ENCODE measurements at places on chromosomes 6 and 20. TPM values are rescaled to one million over a fixed set of nuclear protein-coding genes. Genes with fewer than 3 reads are reported as not detected.

DNA sequence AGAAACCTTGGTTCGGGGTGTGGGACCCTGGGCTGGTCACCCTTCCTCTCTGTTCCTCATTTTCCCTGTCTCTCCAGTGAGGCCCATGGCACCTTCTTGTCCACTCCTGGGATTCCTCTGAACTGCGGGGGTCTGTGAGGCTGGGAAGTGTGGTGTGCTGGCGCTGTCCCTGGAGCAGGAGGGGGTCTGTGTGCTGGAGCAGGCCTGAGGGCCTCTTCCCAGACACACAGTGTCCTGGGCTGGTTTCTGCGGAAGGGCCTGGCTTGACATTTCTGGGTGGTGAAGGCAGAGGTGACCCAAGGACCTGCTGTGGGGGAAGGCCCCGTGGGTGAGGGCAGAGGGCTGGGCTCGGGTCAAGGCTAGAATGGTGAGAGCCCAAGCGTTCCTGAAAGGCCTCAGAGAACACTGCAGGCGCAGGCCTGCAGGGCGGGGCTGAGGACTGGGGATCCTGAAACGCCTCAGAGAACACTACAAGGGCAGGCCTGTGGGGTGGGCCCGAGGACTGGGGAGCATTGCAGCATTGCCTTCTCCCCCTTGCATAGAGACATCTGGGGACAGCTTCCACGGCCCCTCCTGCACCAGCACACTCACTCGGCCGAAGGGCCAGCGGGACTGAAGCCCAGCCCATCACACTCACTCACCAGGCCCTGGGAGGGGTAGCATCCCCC, 10.6 kb upstream of the BAK1 start:
- DNase-seq: no peak

DNA sequence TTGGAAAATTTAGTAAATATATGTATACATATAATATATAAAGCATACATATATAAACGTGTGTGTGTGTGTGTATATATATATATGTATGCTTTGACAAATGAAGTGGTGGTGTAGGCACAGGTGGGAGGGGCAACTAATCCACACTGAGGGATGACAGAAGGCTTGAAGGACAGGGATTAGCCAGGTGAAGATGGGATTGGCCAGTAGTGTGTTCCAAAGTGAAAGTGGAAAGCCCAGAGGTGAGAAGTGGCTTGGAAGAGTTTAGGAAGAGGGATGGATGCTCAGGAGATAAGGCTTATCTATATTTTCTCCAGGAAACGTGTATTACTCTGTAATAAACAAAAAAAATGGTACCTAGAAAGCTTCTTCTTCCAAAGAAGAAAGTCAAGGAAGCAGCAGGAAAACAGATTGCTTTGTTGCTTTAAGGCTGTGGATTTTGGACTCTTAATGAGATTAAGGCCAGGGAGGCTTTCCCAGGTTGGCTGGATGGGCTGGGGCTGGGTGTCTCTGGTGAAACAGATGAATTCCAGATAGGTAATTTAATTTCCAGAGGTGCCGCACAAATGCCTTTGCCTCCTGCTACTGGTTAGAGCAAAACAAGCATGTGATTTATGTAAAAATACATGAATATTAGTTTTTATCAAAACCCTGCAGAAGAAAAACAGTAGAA, 63.9 kb downstream of the JARID2 start:
- DNase-seq: no peak

GRCh38 chr6:116290799-116291198, 11.1 kb upstream of the TSPYL1 start:
- DNase-seq: no peak

- no peak for DNase-seq
Measured at GRCh38 chr20:58449681-58450221, 60.7 kb downstream of the VAPB start.

DNA sequence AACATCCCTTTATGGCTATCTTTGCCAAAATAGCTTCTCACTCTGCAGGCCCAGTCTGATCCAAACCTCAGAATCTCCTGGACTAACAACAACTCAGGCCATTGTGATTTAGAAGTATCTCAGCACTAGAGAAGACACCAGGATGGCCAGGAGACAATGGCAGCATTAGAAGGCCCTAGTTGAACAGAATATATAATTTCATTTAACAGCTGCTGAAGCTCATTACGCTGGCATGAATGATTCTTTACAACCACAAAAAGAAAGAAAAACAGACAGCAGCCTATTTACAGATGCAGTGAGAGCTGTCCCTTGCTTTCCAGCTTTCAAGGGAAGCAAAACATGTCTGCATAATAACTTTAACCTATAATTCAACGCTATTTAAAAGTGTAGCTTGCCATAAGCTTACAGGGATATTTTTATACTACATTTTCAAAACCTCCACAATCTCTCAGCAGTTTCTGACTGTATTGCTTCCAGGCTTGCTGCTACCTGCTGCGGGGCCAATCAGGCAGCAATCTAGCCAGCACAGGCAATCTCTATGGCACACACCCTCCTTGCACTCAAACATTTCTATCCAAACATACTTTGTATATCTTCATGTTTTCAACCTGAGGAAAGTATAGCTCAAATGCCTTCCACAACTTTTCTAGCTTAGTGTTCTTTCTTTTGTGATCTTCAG, 107.3 kb downstream of the OGFRL1 start:
- DNase-seq: no peak

DNA sequence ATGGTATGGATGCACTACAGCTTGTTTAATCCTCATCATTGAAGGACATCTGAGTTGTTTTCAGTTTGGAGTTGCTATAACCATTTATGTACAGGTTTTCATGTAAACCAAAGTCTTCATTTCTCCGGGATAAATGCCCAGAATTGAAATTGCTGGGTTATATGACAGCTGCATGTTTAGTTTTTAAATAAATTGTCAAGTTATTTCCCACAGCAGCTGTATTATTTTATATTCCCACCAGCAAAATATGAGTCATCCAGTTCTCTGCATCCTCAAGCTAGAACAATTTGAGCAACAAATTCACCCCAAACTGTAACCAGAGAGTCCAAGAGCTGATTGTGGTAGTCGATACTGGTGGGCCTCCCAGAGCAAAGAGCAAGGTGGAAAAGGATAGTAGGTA, 161.0 kb upstream of the PRND start:
- DNase-seq: no peak

EPB41L1 gene
- total RNA-seq: 1.3 TPM

All from hematopoietic multipotent progenitor cell (in vitro differentiated cells).